ENCODE measurements at places on chromosomes 4 and X. TPM values are rescaled to one million over a fixed set of nuclear protein-coding genes. Genes with fewer than 3 reads are reported as not detected.

DNA sequence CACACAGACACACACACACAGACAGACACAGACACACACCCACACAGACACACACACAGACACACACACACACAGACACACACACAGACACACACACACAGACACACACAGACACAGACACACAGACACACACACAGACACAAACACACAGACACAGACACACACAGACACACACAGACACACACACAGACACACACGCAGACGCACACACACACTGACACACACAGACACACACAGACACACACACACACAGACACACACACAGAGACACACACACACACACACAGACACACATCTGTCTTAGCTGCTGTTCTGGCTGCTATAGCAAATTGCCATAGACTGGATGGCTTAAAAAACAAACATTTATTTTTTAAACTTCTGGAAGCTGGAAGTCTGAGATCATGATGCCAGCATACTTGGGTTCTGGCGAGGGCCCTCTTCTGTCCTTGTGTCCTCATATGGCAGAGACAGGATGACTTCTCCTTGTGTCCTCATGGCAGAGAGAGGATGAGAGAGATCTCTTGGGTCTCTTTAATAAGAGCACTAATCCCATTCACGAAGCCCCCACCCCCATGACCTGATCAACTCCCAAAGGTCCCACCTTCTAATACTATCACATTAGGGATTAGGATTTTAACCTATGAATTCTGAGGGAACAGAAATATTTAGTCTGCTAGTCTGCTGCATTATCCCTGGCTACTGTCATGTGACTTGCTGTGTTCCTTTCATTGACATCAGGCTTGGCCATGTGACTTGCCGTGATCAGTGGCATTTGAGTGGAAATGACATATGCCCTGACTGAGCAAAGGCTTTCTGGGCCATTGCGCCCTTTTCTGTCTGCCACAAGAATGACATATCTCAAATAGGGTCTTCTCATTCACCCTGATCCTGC, 32.7 kb upstream of the RASGEF1B start:
- no peaks in the 10 kb centered on the region for H3K4me1 ChIP-seq
- no peaks in the 10 kb centered on the region for H3K27me3 ChIP-seq
- no peak for DNase-seq
- H3K27ac ChIP-seq: no peak overlapping the region
- H3K36me3 ChIP-seq: no peaks in the 10 kb centered on the region

GRCh38 chr4:48122756-48123155, 11.3 kb downstream of the TXK start:
- DNase-seq: no peak
- H3K27me3 ChIP-seq: no peaks in the 10 kb centered on the region
- H3K27ac ChIP-seq: no peak overlapping the region
- H3K4me1 ChIP-seq: peaks cover 6% of the 10 kb centered on the region
- H3K36me3 ChIP-seq: no peaks in the 10 kb centered on the region

- no peaks in the 10 kb centered on the region for H3K27me3 ChIP-seq
- no peak overlapping the region for H3K4me3 ChIP-seq
- no peak overlapping the region for H3K27ac ChIP-seq
- H3K36me3 ChIP-seq: no peaks in the 10 kb centered on the region
Measured at GRCh38 chr4:108004646-108005045, 15.0 kb downstream of the HADH start.

GRCh38 chrX:819684-820083, 189.1 kb downstream of the SHOX start:
- H3K27me3 ChIP-seq: no peaks in the 10 kb centered on the region
- H3K27ac ChIP-seq: no peak overlapping the region
- H3K36me3 ChIP-seq: no peaks in the 10 kb centered on the region
- H3K4me3 ChIP-seq: no peak overlapping the region

- no peak overlapping the region for H3K27ac ChIP-seq
- DNase-seq: no peak
- H3K36me3 ChIP-seq: no peaks in the 10 kb centered on the region
- H3K27me3 ChIP-seq: no peaks in the 10 kb centered on the region
Measured at GRCh38 chr4:186200516-186200915, 9.1 kb downstream of the CYP4V2 start.

- H3K27me3 ChIP-seq: no peaks in the 10 kb centered on the region
- H3K27ac ChIP-seq: no peak overlapping the region
- H3K4me1 ChIP-seq: no peaks in the 10 kb centered on the region
- H3K4me3 ChIP-seq: no peak overlapping the region
Measured at GRCh38 chr4:21790438-21791029, 158.0 kb downstream of the KCNIP4 start.

DNA sequence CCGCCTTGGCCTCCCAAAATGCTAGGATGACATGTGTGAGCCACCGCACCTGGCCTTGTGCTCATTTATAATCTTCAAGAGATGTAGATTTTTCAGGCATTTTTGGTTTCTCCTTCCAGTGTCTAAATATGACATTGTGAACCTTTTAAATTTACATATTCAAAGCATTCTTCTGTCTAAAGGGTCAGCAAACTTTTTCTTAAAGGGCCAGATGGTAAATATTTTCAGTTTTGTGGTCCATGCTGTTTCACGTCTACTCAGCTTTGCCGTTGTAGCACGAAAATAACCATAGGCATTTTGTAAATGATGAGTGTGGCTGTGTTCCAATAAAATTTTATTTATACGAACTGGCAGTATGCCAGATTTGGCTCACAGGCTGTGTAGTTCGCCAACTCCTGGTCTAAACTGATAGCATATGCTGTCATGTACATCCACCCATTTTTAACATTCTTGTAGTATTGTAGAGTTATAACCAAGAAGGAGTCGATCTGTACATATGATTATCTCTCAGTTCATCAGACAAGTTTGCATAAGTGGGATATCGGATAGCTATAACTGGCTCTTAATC, 12.7 kb upstream of the GCNA start:
- H3K27me3 ChIP-seq: no peaks in the 10 kb centered on the region
- no peak for DNase-seq
- H3K4me1 ChIP-seq: no peaks in the 10 kb centered on the region
- peaks cover 22% of the 10 kb centered on the region for H3K36me3 ChIP-seq
- H3K27ac ChIP-seq: no peak overlapping the region

- no peaks in the 10 kb centered on the region for H3K4me1 ChIP-seq
- no peak for DNase-seq
- no peaks in the 10 kb centered on the region for H3K36me3 ChIP-seq
- H3K27ac ChIP-seq: no peak overlapping the region
- H3K4me3 ChIP-seq: no peak overlapping the region
Measured at GRCh38 chr4:55931043-55931442, 17.7 kb upstream of the CEP135 start.

GRCh38 chrX:1727531-1728027, 112.7 kb downstream of the ASMT start:
- no peaks in the 10 kb centered on the region for H3K36me3 ChIP-seq
- no peak for DNase-seq
- no peak overlapping the region for H3K4me3 ChIP-seq
- no peaks in the 10 kb centered on the region for H3K4me1 ChIP-seq
- H3K27me3 ChIP-seq: no peaks in the 10 kb centered on the region

DNA sequence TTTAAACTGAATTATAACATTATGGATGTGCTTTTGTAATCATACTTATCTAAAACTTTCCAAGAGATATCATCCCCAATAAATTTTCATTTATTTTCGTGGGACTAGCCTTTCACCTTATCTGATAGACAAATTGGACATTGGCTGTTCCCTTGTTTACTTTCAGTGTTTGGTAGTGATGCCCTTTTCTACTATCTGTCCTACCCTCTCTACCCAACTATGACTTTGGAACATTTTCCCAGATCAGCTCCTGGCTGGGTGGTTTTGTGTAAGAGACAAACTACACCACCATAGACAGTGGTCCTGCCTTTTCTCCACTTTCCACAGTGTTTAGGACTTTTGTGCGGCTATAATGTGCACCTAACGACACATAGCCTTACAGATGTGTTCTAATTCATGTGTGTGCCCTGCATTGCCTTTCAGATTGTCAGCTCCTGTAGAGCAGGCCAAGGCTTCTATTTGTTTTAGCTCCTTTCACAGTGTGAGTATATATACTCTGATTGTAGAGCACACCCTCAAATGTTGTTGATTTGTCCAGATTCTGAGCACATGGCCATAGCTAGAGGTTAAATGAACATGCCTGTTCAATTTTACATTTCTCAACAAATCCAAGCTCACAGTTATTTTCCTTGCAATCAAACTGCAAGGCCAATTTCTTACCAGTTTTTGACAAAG, 63.0 kb upstream of the TRPC5OS start:
- DNase-seq: no peak
- H3K36me3 ChIP-seq: no peaks in the 10 kb centered on the region
- no peak overlapping the region for H3K27ac ChIP-seq
- H3K27me3 ChIP-seq: no peaks in the 10 kb centered on the region

- H3K27me3 ChIP-seq: no peaks in the 10 kb centered on the region
- H3K4me3 ChIP-seq: no peak overlapping the region
- DNase-seq: peak; percentile 59
- no peaks in the 10 kb centered on the region for H3K36me3 ChIP-seq
- H3K4me1 ChIP-seq: peaks cover 24% of the 10 kb centered on the region
Measured at GRCh38 chr4:38177035-38177546, 216.9 kb downstream of the PTTG2 start.

- no peaks in the 10 kb centered on the region for H3K27me3 ChIP-seq
- no peak for DNase-seq
- no peak overlapping the region for H3K27ac ChIP-seq
- no peaks in the 10 kb centered on the region for H3K4me1 ChIP-seq
Measured at GRCh38 chrX:141127146-141127545, 49.8 kb downstream of the LDOC1 start.

- peaks cover 61% of the 10 kb centered on the region for H3K4me1 ChIP-seq
- H3K4me3 ChIP-seq: no peak overlapping the region
- no peaks in the 10 kb centered on the region for H3K27me3 ChIP-seq
- peak; percentile 49 for DNase-seq
- no peaks in the 10 kb centered on the region for H3K36me3 ChIP-seq
Measured at GRCh38 chrX:18620349-18620748, 51.6 kb downstream of the RS1 start.

DNA sequence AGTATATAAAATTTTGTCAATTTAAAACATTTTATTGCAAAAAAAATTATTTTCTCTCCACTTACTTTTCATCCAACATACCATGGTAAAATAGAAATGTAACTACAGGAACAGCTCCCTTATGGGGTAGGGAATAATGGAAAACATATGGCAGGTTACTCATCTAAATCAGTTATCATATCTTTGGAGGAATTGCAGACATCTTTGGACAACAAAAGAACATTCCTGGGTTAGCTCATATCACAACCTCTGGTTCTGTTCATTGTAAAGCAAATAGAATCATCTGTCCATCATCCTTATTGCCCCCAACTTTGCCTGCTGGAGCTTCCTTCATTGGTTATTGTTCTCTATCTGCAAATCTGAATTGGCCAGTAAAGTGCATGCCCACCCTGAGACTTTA, 387.5 kb upstream of the GRID2 start:
- H3K4me3 ChIP-seq: no peak overlapping the region
- no peaks in the 10 kb centered on the region for H3K27me3 ChIP-seq
- H3K36me3 ChIP-seq: no peaks in the 10 kb centered on the region
- no peaks in the 10 kb centered on the region for H3K4me1 ChIP-seq
- no peak overlapping the region for H3K27ac ChIP-seq

- H3K36me3 ChIP-seq: no peaks in the 10 kb centered on the region
- H3K4me1 ChIP-seq: no peaks in the 10 kb centered on the region
- H3K27me3 ChIP-seq: no peaks in the 10 kb centered on the region
- no peak overlapping the region for H3K27ac ChIP-seq
Measured at GRCh38 chrX:95057341-95057740, 1383.3 kb downstream of the FAM133A start.

DNA sequence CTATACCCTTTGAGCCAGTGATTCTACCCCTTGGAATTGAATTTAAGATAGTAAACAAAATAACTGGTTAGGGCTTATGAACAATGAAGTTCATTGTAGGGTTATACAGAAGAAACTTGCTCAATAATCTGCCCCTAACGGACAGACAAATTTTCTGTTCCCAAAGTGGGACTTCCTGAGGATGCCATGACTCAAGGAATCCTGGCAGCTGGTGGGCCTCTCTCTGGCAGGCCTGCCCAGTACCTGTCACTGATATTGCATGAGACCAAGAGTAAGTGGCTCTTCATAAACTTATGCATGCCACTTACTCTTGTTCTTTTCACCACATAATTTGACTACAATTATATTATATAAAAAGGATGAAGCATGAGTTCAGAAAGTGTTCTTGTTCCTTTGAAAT, 41.5 kb downstream of the GPRIN3 start:
- no peaks in the 10 kb centered on the region for H3K27me3 ChIP-seq
- peaks cover 11% of the 10 kb centered on the region for H3K4me1 ChIP-seq
- no peak for DNase-seq
- no peak overlapping the region for H3K27ac ChIP-seq
- no peak overlapping the region for H3K4me3 ChIP-seq

GRCh38 chr4:100177126-100177525, 13.1 kb downstream of the DDIT4L start:
- no peak for DNase-seq
- no peaks in the 10 kb centered on the region for H3K27me3 ChIP-seq
- no peak overlapping the region for H3K27ac ChIP-seq
- no peaks in the 10 kb centered on the region for H3K4me1 ChIP-seq
- H3K4me3 ChIP-seq: no peak overlapping the region

- no peak overlapping the region for H3K4me3 ChIP-seq
- DNase-seq: no peak
- no peaks in the 10 kb centered on the region for H3K4me1 ChIP-seq
- H3K36me3 ChIP-seq: no peaks in the 10 kb centered on the region
- H3K27me3 ChIP-seq: no peaks in the 10 kb centered on the region
Measured at GRCh38 chrX:66632473-66632872, 6.4 kb downstream of the EDA2R start.

DNA sequence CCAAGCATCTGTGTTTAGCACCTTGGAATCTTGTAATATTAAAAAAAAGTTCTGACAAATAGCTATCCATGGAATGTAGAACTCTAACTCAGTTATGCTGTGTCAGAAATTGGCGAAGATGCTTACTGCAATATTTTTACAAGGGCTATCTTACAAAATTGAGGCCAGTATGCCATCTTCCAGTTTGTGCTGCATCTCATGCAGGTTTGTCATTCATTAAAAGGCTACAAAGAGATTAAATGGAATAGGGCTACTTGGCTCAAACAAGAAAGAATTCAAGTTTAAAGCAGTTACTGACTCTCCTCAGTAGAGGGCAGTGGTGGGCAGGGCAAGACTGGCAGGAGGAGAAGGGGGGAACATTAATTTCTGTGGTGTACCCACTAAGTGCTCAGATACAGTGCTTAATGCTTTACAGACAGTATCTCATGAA, 66.5 kb downstream of the SHROOM4 start:
- H3K4me3 ChIP-seq: no peak overlapping the region
- no peak for DNase-seq
- no peaks in the 10 kb centered on the region for H3K36me3 ChIP-seq
- H3K27me3 ChIP-seq: no peaks in the 10 kb centered on the region
- no peak overlapping the region for H3K27ac ChIP-seq

DNA sequence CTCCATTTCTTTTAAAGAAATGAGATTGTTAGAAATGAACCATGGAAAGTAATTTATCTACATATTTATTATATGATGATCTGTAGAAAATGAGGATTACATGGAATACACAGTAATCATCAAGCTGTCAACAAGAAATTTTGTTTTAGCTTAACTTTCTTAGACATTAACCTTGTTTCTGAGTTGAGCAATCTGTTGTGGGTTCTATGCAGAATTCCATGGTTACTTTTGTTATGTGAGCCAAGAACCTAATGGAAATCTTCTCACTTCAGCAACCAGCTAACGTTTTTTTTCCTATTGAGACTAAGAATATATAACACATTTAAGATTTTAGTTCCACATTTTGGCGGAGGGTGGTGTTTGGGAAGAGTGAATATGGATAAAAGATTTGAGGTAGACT, 136.1 kb upstream of the SLC4A4 start:
- H3K4me3 ChIP-seq: no peak overlapping the region
- H3K27me3 ChIP-seq: no peaks in the 10 kb centered on the region
- H3K36me3 ChIP-seq: no peaks in the 10 kb centered on the region
- H3K27ac ChIP-seq: no peak overlapping the region

ASB12 gene
- total RNA-seq: not detected

UGT2B15 gene
- total RNA-seq: 15.5 TPM

RIBC1 gene
- 0.52 TPM for total RNA-seq

GALNTL6 gene
- 0.26 TPM for total RNA-seq

TEX13D gene
- not detected for total RNA-seq

TLL1 gene
- total RNA-seq: 3.6 TPM
